ENCODE measurements at places on chromosomes 5 and 9.

DNA sequence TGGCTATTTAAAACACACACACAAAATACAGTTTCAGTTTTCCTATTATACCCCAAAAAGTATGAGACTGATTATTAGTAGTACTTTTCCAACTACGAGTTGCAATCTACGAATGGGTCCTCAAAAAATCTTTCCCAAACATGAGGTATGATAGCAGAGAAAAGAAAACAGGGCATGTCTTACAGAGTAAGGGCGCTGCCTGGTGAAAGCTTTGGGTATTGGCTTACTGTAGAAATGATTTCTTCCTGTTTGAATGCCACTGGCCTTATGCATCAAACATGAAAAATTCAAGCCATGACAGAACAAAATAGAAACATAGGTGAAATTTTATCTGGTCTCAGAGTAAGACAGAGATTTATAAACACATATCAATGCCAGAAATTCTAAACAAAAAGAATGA, 448.0 kb downstream of the SPOCK1 start:
- DNase-seq = no peak

DNA sequence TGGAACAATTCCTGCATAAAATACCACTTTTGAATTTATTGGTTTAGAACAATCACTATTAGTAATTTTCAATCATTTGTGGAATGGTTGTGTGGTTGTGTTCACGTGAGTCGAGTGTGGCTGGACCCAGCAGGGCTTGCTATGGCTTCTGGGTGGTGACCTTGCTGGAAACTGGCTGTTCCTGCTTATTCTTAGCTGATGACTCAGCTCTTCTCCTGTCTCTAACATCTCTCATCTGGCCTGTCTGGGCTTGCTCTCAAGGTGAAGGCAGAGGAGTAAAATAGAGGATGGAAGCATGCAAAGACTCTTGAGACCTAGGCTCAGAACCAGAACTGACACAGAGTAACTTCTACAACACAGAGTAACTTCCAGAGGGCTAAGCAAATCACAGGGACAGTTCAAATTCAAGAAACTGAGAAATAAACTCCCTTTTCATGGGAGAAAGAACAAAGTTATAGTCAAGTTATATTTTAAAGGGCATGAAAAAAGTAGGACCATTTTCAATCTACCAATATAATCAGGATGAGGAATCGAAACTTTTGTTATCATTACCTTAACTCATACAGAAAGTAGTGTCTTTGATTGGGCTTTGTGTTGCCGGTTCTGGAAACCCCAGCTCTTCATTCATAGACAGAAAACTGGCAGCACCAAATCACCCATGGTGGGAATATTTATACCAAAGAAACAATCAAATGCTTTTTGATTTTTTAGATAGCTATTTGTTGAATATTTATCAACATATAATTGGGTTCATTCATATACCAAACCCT, 665.1 kb downstream of the CDH18 start:
- no peak for DNase-seq

DNA sequence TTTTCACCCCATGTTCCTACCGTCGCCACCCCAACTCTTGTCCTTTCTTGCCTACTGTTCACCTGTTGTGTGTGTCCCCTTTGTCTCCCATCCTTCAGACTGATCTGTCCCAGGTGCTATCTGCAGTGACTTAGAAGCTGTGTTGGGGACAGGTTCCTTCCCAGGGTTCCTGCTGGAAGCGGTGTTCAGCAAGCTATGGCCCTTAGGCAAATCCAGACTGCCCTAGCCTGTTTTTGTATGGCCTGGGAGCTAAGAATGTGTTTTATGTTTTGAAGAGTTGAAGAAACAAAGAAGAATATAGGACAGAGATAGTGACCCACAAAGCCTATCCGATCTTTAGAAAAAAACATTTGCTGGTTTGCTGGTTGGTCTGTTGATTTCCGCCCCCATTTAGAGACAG, 236.4 kb downstream of the GOLPH3 start:
- no peak for DNase-seq

DNA sequence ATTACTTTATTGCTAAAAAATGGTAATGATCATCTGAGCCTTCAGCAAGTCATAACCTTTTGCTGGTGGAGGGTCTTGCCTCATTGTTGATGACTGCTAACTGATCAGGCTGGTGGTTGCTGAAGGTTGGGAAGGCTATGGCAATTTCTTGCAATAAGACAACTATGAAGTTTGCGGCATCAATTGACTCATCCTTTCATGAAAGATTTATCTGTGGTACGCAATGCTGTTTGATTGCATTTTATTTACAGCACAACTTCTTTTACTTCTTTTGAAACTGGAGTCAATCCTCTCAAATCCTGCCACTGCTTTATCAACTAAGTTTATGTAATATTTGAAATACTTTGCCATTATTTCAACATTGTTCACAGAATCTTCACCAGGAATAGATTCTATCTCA, 58.3 kb upstream of the ACO1 start:
- DNase-seq = no peak

DNA sequence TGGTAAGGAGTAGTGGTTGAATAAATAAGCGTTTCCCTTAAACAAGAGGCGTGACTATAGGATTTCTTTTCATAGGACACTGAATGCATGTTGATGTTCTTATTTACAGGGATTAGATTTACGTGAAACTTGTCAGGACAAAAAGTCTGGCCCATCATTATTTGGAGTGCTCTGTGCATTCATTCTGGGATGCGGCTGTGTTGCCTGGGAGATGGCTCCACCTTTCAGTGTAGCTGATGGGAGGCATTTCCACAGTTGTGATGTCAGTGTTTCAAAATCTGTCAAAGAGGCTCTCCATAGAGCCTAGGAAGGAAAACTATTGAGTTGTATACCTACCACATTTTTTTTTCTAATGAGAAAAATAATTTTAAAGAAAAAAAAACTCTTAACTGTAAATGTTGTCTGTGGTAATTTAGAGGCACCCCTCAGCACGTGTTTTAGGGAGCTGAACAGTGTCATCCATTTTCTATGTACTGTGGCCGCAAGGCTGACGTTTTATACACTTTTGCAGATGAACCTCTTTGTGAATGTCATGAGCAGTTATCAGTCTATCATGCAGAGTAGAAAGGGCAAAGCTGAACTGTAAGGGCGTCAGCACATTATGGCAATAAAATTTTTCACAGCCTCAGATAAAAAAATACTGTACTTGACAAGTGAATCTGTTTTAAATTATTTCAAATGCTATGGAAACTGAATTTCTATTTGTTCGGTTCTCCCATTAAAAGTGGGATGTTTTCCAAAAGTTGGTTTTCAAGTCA, 202.7 kb downstream of the PBX3 start:
- no peak for DNase-seq

DNA sequence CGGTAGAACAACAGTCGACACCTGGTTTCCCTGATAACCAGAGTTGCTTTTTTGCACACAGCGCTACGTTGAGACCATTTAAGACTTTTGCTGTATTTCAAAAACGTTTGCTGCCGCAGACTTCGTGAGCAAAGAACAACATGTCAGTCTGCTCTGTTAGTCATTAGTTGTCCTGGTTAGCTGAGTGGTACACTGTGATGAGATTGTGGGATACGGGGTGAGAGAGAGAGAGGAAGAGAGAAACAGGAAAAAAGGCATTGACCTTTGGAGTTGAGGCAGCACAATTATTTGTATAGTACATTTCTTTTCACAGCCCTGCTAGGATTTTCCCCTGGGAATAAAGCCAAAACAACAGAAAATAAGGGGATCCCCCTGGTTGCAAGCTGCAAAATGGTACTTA, 306.1 kb upstream of the WWC1 start:
- no peak for DNase-seq

GRCh38 chr5:35438786-35439185, 178.9 kb upstream of the SPEF2 start:
- no peak for DNase-seq

GRCh38 chr5:42785756-42786155, 25.9 kb downstream of the SELENOP start:
- DNase-seq = no peak

DNA sequence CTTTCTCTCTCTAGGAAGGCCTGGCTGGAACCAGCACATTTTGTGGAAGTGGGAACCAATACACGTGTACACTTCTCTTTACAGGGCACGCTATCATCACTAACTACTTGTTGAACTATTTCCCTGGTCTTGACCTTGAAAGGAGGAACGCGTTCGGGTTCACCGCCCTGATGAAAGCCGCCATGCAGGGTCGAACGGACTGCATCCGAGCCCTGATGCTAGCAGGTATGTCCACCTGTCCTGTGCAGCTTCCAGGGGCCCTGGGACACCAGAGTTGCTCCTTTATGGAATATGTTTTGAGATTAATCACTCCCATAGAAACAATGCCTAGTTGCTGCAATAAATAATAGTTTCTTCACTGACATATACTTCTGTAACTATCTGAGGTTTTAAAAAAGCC, 74.1 kb downstream of the ANKRD33B start:
- no peak for DNase-seq

DNA sequence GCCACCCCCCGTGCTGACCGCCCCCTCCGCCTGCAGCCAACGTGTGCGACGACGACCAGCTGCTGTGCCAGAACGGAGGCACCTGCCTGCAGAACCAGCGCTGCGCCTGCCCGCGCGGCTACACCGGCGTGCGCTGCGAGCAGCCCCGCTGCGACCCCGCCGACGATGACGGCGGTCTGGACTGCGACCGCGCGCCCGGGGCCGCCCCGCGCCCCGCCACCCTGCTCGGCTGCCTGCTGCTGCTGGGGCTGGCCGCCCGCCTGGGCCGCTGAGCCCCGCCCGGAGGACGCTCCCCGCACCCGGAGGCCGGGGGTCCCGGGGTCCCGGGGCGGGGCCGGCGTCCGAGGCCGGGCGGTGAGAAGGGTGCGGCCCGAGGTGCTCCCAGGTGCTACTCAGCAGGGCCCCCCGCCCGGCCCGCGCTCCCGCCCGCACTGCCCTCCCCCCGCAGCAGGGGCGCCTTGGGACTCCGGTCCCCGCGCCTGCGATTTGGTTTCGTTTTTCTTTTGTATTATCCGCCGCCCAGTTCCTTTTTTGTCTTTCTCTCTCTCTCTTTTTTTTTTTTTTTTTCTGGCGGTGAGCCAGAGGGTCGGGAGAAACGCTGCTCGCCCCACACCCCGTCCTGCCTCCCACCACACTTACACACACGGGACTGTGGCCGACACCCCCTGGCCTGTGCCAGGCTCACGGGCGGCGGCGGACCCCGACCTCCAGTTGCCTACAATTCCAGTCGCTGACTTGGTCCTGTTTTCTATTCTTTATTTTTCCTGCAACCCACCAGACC, 80.2 kb downstream of the NTNG2 start:
- DNase-seq = no peak

- no peak for DNase-seq
Observed at GRCh38 chr5:6979061-6979460, 265.8 kb downstream of the TENT4A start.

- DNase-seq = no peak
Observed at GRCh38 chr5:14495301-14495700, 86.3 kb upstream of the OTULINL start.

DNA sequence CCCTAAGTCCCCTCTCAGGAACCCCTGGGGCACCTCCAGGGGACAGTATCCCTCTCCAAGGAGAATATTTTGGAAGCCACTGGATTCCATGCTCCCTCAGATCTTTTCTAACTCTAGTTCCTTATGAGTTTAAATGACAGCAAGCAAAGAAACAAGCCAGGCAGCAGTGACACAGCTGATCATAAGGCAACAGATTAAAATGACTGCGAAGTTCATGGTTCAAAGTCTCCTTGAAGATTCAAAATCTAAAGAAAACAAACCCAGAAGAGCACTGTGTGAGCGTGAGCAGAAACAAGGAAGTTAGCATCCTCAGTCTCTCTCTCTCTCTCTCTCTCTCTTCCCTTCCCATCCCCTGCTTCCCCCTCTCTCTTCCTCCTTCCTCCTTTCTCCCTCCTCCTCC, 316.7 kb upstream of the SLC30A5 start:
- DNase-seq = no peak

DNA sequence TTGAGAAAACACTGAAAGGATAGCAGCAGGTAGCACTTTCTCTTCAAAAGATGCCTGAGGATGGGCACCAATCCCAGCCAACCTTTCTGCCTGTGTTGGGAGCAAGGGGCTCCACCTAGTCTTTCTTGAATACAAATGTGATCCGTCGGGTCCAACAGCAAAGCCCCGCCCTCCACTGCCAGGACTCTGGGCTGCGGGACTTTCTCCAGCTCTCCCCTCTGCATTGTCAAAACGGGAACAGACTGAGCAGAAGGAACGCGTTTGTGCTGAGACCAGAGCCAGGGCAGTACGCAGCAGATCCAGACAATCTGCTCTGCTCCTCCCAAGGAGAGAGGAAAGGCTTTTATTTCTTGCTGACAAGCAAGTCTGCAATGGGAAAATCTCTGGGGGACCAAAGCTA, 139.7 kb downstream of the SEC61B start:
- no peak for DNase-seq

- no peak for DNase-seq
Observed at GRCh38 chr9:127767909-127768331, 10.5 kb downstream of the SH2D3C start.

- no peak for DNase-seq
Observed at GRCh38 chr9:97548819-97549540, 47.5 kb downstream of the TMOD1 start.

DNA sequence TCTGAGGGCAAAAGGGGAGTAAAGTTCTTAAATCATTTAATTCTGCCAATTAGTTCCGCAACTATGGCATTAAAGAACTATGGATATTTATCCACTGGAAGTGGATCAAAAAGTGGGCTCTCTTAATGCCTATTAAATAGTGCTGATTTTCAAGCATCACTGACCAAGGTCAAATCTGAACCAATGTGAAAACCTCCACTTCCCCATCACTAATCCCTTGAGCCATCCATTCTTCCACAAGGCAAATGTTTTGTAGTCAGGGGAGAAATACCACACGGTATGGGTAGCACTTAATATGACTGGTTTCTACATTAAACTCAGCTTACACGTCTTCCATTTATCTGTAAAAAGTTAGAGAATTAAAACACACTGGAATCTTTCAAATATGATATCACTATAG, 57.6 kb downstream of the MLLT3 start:
- DNase-seq = no peak

DNA sequence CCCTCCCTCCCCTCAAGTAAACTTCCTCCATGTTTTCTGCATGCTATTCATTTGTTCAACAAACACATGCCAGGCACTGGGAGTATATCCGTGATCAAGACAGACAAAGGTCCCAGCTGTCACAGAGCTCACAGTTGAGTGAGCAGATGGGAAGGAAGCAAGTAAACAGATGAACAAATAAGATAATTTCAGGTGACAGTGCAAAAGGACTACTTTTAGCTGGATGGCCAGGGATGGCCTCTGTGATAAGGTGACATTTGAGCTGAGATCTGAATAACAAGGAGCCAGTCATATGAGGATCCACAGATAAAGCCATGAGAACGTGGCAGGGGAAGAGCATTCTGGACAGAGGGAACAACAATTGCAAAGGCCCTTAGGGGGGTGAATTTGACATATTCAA, 121.7 kb upstream of the RAD23B start:
- no peak for DNase-seq

DNA sequence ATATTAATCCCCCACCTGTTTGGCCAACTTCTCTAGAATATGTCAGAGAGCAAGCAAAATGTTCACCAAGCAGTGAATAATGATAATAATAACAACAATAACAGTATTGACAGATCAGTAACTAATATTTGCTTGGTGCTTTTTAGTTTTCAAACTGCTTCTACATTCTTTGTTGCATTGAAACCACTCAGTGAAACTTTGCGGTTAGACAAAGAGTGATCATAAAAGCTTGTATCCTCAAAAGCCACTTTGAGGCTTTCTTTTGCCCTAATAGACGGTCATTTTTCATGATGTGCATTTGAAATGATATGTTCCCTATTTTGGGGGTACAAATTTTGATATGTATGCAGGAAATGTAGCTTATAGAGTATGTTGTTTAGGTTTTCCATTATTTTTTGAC, 43.6 kb upstream of the PTGS1 start:
- DNase-seq = no peak
